NCI-H1105 (cell line): ENCODE measurements at places on chromosomes 12 and 14.

DNA sequence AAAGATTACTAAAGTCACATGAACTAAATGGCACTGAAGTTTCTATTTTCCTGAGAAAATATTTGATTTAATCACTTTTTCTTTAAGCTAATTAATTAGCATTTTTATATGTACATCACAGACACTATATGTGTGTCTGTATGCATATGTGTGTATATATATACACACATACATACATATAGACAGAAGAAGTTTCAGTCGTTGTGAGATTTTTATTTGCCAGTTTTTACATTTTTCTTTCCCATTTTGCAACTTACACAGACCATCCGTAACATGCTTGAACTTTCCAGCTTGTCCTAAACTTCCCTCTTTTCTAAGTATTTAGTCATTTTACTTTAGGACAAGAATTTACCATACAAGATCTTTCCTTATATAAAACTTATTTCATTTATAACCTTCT lies 299.1 kb downstream of the IPO8 start:
- DNase-seq, result no peak

GRCh38 chr12:44403185-44403584 lies 472.9 kb downstream of the NELL2 start:
- no peak for DNase-seq

DNA sequence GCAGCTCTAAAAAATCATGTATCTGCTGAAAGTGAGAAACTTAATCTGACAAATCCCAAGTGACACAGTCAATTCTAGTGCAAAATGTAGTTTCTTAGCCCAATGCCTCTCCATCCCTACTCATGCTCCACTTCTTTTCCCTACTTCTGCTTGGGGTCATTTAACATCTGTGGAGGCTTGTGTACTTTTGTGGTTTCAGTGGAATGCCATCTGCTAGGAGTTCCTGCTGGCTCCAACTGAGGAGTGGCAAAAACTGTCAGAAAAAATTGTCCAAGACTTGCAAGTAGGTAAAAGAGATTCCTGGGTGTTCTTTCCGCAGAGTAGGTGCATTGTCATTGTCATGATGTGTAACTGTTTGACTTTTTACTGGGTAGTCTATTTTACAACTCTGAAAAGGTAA lies 12.5 kb upstream of the AVPR1A start:
- no peak for DNase-seq

DNA sequence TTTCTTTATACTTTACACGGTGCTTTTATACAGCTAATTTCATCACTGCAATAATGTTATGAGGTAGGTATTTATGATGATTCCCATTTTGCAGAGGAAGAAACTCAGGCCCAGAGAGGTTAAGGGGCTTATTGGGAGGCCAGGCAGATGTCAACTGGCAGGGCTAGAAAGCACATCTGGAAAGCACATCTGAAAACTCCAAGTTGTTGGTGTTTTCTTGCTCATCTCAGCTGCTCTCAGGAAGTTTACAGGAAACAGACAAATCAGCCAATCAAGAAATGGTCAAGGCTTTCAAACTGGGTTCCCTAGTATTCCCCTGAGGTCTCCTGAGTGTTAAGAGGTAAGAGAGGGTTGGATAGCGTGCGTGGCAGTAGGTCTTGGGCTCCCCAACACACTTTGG lies 124.1 kb upstream of the MED13L start:
- no peak for DNase-seq

DNA sequence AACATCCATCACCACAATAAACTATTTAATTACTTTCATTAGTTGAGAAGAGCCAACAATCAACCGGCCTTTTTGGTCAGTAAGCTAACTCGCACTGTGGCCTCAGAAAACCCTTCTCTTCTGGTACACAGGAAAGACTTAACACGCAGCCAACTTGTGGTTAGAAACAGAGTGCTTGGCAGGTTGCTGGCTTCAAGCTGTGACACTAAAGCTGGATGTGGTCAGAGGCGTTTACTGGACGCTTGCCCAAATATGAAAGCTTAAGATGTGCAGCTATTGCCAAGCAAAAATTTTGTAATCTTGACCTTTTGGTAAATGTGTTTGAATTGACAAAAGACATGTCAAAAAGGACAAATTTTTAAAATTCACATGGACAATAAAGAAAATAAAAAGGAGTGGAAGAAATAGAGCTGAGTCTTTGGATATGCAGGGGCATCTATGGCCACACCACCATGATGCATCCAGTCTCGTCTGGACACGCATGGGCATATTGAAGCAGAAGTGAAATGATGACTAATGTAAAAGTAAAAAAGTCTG lies 2.6 kb upstream of the KLRK1 start:
- no peak for DNase-seq

GRCh38 chr12:46490635-46491034 lies 118.1 kb upstream of the SLC38A2 start:
- no peak for DNase-seq

DNA sequence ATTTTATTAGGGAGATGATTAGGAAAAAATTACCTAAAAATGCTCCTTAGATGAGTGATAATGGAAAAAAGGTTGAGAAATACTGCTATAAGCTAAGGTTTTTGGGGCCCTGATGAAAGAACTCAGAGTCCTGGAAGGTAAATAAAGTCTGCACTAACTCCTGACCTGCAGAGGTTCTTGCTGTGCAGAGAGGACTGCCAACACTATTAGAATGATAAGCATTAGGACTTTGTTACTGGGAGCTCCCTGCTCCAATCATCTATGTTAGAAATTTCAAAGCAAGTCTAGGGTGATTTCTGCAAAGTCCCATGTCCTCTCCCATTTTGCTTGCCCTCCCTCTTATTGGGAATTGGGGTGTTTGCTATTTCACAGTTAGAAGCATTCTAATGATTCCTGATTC lies 112.2 kb downstream of the SMOC1 start:
- no peak for DNase-seq

- no peak for DNase-seq
Observed at GRCh38 chr12:795305-795704, 42.9 kb downstream of the WNK1 start.

DNA sequence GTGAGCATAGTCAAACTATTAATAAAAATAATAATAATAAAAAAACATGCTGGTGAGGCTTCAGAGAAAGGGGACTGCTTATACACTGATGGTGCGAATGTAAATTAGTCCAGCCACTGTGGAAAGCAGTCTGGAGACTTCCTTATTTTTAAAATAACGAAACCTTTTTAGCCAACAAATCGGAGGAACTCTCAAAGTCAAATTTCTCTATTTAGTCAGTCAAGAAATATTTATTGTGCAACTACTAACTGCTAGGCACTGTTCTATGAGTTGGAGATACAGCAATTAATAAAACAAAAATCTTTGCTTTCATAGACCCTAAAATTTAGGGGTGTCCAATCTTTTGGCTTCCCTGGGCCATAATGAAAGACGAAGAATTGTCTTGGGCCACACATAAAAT lies 10.8 kb downstream of the TAOK3 start:
- no peak for DNase-seq

- DNase-seq, result no peak
Observed at GRCh38 chr14:99361596-99362215, 89.7 kb upstream of the BCL11B start.
